ENCODE measurements at places on chromosomes 5 and 9.

DNA sequence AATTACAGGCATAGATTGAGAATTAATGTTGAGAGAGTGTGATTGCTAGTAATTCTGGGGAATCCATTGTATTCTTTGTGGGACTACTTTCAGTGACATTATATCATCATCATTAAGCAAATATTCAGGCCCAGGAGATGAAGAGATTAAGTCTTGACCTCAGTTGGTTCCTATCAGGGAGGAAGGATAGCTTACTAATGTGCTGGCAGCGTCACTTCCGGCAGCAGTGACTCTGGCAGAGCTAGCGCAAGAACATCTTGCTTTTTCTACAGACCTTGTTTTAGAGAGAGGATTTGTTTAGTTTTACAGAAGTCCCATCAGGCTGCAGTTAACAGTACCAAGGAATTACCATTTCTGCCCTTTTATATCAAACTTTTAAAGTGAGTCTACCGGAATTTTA lies 20.3 kb downstream of the OSTF1 start:
- no peak for DNase-seq

- DNase-seq: no peak
These were observed 340.3 kb upstream of the WWC1 start for GRCh38 chr5:167951116-167951515.

DNA sequence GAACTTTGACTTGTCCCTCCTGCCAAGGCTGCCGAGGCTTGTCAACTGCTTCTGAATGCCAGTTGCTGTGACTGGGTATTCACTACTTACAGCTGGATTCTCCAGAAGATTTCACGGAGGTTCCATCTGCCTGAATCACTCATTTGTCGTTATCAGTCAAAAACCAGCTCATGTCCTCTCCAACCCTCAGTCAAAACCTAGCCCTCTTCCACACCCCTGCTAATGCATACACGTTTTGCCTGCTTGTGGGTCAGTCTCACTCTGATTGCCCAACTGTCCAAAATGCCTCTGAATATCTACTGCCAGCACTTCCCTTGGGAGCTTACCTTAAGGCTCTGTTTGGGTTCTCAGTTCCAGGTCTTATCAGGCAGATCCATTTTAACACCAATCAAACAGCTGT lies 238.6 kb upstream of the TMEM161B start:
- no peak for DNase-seq

DNA sequence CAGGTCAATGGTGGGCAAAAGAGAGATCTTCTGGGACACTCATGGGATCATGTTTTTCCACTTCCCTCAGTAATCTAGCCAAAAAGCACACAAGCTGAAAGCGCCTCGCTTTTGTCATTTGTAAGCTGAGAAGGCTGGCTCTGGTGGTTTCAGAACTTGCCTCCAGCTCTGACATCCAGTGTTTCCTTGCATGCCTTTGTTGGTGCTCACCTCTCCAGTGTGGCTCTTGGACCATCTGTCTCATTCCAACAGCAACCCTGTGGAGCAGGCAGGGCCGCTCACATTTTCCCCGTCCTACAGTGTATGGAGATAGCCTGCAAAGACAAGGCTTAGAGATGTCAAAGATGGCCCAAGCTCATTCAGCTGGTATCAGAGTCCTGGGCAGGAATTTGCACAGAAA lies 160.8 kb upstream of the KLF4 start:
- DNase-seq: no peak

GRCh38 chr9:86257391-86257790 lies 2.1 kb downstream of the C9orf153 start:
- DNase-seq: no peak

- no peak for DNase-seq
These were observed 15.5 kb upstream of the ERMP1 start for GRCh38 chr9:5848372-5848882.

DNA sequence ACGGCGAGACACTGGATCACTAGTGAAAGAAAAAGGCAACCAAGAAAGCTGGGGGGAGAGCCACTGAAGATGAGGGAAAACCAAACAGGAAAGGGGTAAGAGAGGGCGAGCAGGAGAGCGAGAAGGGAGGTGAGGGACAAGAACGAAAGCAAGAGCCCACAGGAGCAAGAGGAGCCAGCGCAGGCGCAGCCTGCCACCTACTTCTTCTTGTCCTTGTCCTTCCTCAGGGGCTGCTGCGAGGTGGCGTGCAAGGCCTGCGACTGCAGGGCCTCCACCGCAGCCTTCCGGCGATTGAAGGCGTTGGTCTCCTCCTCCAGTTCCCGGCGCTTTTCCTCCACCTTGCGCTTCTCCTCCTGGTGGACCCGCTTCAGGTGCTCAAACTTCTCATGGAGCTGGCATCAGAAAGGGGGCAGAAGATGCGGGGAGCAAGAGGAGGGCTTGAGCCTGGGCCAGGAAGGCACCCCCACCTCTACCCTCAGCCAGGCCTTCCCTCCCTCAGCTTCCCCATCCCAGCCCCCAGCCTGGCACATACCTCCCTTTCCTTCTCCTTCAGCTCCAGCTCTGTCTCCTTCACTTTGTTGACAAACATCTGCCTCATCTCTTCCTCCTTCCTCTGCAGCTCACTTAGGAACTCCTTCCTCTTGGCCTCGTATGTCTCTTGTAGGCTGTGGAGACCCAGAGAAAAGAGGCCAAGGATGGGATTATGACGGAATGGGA lies 13.5 kb downstream of the CCNI2 start:
- DNase-seq: no peak

- no peak for DNase-seq
These were observed 547.2 kb downstream of the LRRC70 start for GRCh38 chr5:63125862-63126261.

DNA sequence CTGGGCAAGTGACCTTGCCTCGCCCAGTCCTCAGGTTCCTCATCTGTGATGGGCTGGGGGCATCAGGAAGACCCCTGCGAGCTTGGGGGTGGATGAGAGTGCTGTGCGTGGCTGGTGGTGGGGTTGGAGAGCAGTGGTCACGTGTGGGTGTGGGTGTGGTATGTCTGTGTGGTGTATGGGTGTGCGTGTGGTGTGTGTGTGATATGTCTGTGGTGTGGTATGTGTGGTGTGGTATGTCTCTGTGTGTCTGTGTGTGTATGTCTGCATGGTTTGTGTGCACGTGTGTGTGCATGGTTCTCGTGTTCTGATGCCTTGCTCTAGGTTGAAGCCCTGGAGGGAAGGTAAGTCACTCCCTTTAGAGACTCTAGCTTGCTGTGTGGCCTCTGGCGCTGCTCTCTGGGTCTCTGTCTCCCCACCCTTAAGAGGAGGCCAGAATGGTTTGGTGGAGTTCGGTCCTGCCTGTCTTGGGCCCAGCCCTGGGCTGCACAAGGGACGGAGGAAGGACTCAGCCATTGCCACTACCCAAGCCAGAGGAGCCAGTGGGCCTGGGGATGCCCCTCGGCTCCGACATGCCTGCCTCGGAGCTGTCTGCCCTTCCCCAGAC lies 87.0 kb downstream of the RXRA start:
- no peak for DNase-seq

- no peak for DNase-seq
These were observed 163.5 kb downstream of the SEMA6A start for GRCh38 chr5:116411101-116411571.

DNA sequence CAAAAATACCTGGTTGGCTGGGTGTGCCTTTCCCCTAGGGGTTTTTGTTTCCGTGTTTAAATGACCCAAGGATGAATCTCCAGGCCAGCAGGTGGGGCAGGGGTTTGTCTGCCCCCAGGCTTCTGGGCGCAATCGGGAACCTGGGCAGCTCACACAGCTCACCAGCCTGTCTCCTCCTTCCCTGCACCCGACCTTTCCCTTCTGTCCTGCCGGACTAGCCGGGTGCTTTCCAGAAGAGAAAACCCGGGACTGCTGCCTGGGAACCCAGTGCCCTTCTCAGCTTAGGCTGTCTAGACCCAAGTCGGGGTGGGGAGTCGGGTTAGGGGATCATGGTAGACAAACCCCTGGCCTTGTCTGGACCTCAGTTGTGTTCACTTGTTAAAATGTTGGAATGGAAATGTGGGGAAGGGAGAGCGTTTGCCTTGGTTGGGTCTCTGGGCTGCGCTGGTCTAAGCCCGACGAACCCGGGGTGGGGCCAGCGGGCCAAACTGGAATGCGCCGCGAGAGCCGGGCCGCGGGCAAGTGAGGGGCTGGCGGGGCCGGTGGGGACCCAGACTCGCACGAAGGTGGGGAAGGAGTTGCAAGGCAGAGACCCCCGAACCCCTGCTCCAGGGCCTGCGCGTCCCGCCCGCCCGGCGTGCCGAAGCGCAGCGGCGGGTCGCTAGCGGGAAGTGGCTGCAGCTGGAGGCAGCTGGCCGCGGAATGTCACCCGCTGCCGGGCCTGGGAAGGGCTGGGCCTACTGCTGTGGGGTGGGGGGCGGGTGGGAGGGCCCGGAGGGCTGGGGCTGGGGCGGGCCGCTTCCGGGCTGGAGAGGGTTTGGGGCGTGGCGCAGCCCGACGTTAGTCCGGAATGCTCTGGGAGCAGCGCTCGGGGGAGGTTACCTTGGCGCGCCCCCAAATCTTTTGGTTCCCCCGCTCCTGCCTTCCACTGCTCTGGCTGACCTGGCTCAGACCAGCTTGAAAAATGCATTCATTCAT lies 84.6 kb downstream of the DAB2IP start:
- DNase-seq: no peak

DNA sequence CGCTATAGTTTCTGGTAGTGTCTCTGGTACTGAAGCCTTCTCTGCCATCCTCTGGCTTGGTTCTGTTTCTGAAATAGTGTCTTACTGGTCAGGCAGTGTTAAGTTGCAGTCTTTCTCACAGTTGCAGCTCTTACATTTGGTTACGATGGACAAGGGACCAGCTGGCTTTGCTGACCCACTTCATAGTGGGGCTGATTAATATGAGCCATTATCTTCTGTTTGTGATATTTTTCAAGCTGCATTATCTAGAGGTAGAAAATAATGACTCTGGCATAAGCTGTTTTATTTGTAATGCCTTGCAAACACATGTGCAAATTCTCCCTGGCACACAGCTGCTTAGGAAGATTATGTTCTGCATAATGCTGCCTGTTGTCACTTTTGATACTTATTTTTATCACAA lies 199.1 kb downstream of the KDM4C start:
- DNase-seq: no peak

DNA sequence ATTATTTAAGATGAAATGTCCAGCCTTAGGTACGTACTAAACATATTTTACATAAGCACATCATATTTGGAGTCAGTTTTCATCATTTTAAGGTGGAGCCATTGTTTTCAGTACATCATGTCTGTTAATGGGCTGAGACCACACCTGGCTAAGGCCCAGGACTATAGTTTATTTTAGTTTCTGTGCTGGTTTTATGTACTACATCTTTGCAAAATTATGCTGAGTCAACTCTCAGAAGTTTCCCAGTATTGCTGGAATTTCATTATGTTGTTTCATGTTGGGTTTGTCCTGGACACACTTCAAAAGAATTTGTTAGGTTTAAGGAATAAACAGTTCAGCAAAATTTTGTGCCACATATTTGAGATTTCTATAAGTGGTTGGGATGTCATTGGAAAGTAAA lies 171.2 kb downstream of the CCDC171 start:
- DNase-seq: no peak

GRCh38 chr9:114226246-114227055 lies 71.1 kb downstream of the COL27A1 start:
- no peak for DNase-seq

DNA sequence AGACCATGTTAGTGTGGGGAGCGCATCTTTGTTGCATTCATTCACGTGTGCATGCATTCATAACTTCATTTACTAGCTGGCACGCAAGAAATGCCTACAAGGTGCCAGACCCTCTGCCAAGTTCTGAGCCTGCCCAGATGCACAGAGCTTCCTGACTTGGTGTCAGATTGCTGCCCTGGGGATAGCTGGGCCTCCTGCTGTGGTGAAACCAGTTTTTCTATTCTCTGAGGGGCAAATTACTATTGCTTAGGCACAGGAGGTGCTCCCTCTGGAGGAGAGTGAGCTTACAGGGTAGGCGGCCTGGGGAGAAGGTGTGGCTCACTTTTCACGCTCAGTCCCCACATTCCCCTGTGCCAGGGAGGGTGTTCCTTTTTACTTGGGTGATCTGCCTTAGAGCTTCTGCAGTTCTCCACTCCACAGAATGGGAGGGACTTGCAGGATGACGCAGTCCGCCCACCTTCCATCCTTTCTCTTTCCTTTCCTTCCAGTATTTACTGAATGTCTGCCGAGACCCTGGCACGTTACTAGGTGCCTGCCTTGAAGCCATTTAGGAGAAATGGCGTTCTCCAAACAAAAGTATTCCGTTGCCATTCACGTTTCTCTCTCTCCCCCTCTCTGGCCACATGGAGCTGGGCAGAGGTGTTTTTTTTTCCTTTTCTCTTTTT lies 27.9 kb upstream of the CTNNA1 start:
- DNase-seq: no peak

- no peak for DNase-seq
These were observed 4.4 kb downstream of the TTC16 start for GRCh38 chr9:127720031-127720864.

GRCh38 chr5:147857302-147858129 lies 21.0 kb upstream of the SCGB3A2 start:
- DNase-seq: peak; percentile 10

DNA sequence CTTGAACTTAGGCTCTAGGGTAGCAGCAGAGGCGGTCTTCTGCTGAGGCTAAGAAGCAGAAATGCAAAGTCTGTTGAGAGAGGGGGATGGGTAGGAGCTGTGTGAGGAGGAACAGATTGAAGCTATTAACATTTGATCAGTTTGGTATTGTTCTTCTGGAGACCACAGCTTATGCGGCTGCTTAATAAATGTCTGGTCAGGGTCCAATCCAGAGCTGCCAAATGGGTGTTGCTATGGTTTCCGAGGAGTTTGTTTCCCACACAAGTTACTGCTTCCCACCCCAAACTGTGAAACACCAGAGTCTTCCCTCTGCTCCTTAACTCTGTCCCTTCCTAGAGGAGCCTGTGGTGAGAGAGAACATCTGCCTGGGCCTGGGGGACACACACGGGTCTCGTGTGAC lies 142.2 kb upstream of the KLF4 start:
- no peak for DNase-seq
